ENCODE measurements at places on chromosomes 7 and 10.

DNA sequence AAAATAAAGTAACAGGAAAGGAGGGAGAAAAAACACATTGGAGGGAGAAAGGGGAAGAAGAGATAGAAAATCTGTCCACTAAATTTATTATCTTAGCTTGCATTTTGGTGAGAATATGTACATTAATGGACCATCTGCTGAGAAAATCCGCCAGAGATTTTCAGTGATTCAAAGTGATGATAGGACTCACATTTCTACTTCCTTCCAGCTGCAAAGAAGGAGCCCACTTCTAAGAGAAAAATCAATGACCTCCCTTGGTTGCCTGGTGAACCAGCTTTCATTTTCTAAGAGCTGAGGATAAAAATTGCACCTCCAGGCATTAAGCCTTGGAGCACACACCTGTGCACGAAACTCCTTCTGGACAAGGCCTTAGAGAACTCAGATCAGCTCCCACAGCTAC, 404.3 kb downstream of the SFMBT2 start:
- H3K27me3 ChIP-seq = peaks cover 35% of the 10 kb centered on the region
- no peak for DNase-seq
- H3K4me3 ChIP-seq = no peak overlapping the region
- no peaks in the 10 kb centered on the region for H3K4me1 ChIP-seq
- no peak overlapping the region for H3K27ac ChIP-seq
- no peaks in the 10 kb centered on the region for H3K36me3 ChIP-seq

DNA sequence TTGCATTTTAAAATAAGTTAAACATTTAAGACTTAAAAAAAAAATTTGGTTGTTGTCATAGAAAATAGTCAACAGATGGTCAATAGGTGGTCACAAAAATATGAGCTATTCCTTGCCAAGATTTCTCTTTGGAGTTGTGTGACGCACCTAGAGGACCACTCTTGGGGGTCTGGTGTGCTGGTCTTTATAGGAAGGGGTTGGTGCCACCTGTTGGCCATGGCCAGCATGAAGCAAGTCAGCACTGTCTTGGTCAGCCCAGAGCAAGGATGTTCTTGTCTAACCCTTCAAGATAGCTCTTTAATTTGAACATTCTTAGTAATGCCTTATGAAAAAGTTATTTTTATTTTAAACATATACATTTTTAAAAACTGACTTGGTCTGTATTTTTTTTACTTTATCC, 267.9 kb upstream of the CNTNAP2 start:
- H3K36me3 ChIP-seq = no peaks in the 10 kb centered on the region
- no peak overlapping the region for H3K4me3 ChIP-seq
- H3K27me3 ChIP-seq = no peaks in the 10 kb centered on the region
- DNase-seq = no peak
- no peaks in the 10 kb centered on the region for H3K4me1 ChIP-seq

GRCh38 chr10:16904639-16905061, 87.4 kb upstream of the RSU1 start:
- peaks cover 5% of the 10 kb centered on the region for H3K36me3 ChIP-seq
- no peak for DNase-seq
- H3K4me3 ChIP-seq = no peak overlapping the region
- H3K27me3 ChIP-seq = no peaks in the 10 kb centered on the region
- H3K27ac ChIP-seq = peak overlapping the region; percentile 5

DNA sequence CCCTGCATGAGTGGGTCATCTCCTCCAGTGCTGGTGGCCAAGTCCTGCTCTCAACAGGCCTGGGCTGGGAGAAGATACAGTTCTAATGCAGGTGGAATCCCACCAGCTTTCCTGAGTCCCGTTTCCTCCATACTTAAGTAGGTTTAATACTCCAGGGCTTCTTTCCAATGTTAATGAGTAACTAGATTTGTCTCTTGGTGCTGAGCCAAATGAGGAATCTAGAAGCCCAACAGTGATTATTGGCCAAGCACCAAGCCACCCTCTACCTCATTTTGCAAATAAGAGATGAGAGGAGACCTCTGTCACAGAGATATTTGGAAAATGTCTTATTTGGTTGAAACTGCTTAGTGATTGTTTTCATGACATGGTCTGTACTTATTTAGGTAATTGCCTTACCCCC, 37.1 kb downstream of the STARD3NL start:
- H3K36me3 ChIP-seq = peaks cover 16% of the 10 kb centered on the region
- no peak overlapping the region for H3K4me3 ChIP-seq
- no peaks in the 10 kb centered on the region for H3K27me3 ChIP-seq
- peak overlapping the region; percentile 78 for H3K27ac ChIP-seq
- H3K4me1 ChIP-seq = peaks cover 11% of the 10 kb centered on the region
- no peak for DNase-seq

DNA sequence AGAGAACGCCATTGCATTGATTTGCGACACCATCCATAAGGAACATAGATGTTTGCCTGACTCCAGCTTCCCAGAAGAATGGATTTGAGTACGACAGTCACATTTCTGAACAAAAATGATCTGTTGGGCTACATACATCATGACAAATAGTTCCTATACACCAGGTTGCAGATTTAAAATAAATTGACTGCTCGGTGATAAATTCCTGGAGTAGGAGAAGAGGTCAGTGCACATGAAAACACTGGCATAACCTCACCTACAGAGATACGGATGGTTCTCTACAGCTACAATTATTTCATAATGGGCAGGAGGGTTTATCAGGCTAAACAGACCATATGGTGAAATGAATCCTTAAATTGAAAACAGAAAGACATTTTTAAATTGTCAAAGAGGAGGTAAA, 316.5 kb upstream of the ADARB2 start:
- no peaks in the 10 kb centered on the region for H3K36me3 ChIP-seq
- DNase-seq = no peak
- H3K4me1 ChIP-seq = no peaks in the 10 kb centered on the region
- no peak overlapping the region for H3K4me3 ChIP-seq
- peaks cover 3% of the 10 kb centered on the region for H3K27me3 ChIP-seq

- no peaks in the 10 kb centered on the region for H3K36me3 ChIP-seq
- peak overlapping the region; percentile 34 for H3K27ac ChIP-seq
- peaks cover 19% of the 10 kb centered on the region for H3K4me1 ChIP-seq
- H3K4me3 ChIP-seq = no peak overlapping the region
- H3K27me3 ChIP-seq = peaks cover 14% of the 10 kb centered on the region
These were observed 257.7 kb upstream of the NFE2L3 start for GRCh38 chr7:25894002-25894901.

DNA sequence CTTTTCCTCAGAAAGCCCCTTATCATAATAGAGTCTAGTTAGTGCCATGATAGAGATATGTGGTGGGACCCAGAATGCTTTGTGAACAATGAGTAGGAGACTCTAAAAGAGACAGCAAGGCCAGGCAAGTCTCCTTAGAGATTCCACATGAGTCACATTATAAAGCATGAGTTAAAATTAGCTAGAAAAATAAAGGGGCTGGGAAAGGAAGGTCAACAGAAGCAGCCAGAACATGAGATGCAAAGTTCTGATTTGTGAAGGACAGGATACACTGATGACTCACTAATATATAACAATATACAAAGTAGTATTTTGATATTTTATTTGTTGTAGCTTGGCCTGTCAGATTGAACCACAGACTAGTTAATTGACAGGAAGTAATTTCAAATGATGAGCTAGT, 25.3 kb upstream of the SNX13 start:
- no peak overlapping the region for H3K4me3 ChIP-seq
- no peak overlapping the region for H3K27ac ChIP-seq
- H3K36me3 ChIP-seq = no peaks in the 10 kb centered on the region
- H3K27me3 ChIP-seq = no peaks in the 10 kb centered on the region
- peaks cover 6% of the 10 kb centered on the region for H3K4me1 ChIP-seq

Data from mesothelial cell of epicardium (in vitro differentiated cells).